Mesothelial cell of epicardium (in vitro differentiated cells): ENCODE measurements at places on chromosomes 2 and 18.

GRCh38 chr18:75068682-75069435 is 140.1 kb downstream of the PTGR3 start:
- no peak for DNase-seq

DNA sequence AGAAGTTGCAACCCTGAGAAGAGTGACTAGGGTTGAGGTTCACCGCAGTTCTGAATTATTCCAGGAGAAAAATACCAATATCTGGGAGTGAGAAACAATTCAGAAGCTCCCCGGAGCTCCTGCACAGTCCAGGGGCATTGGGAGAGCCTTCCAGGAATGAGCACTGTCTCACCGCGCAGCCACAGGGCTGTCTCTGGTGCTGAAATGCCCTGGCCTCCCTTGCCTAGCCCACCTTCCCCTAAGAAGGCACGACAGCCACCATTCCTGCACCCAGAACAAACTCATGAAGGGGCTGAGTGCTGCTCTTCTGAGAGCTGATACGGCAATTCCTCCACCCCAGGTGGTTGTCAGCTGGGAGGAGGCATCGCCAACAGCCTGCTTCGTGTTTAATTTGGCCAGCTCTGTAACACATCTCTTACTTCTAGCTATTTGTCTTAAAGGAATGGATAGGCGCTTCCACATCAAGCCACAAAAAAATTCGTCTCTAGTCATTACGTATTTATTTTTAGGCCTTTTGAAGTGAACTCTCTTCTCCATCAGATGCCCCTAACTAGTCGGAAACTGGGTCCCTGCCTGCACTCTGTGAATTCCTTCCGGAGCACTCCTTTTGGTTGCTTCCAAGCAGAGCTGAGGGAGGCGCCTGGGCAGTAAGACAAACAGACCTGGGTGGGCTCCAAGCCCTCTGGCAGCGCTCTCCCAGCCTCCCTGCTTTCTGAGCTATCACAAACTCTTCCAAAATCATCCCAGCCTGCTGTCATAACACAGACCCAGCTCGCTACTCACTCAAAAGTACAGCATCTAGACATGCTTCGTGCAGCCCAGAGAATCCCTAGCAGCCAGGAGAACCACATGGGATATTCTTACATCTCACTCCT is 120.5 kb upstream of the CCDC68 start:
- DNase-seq: no peak

- no peak for DNase-seq
Measured at GRCh38 chr2:96342085-96342484, 6.5 kb downstream of the NCAPH start.

DNA sequence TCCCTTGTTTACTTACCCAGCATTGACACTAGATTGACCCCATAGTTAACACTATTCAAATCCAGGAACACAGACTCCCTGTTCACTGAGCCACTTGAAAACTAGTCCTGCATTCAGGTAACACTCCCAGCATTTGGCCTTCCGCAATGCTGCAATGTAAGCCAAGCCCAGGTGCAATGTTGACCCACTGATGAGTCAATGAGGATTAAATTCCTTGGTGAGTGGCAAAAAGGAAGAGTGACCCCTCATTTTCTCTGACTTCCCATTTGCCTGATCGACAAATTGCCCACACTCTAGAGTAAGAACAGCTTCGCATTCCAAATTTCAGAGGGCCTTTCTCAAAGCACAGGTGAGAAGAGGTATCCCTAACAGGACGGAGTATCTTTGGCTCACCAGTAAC is 251.9 kb downstream of the FBXO15 start:
- no peak for DNase-seq

DNA sequence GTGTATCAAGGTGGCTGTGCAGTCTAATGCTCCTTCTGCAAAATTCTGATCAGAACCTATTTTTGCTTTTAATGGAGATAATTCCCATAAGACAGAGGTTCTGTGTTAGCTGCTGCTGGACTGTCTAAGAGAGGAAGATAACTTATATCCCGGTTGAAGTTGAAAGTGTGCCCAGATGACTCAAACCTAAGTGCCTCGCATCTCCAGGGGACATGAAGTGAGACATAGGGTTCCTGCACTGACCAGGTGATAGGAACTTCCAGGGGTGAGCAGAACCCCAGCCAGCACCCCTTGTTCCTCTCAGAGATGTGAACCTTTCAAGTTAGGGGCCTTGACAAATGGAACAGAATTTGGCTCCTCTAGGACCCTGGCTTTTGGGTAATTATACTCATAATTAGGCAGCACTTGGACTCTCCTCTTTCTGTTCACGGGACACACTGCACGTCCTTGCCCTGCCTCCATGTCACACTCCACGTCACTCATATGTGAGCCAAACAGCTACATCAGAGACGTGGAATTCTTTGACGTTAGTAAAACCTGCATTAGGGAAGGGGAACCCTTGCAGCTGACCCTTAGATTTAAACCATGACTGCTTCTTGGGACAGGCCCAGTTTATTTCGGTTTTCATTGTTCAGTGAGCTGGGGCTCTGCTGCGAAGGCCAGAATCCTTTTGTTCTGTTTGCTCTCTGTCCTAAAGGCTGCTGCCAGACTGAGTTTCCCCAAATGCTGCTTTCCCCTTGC is 104.5 kb upstream of the ALPP start:
- DNase-seq: no peak

DNA sequence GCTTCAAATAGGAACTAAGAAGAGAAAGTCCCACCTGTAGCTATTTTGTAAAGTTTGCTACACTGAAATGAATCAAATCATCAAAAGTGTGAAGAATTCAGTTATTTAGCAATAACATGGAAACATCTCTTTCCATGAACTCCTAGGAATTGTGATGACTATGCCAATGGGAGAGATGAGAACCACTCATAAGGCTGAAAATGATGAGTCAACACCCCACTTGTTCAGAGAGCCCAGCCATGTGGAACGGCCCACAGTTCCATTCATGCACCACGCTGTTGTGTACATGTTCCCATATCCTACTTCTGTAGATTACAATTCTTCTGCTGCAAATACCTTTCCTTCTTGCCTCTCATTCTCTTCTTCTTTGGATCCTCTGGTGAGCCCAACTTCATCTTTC is 645.5 kb upstream of the ID2 start:
- no peak for DNase-seq

GRCh38 chr2:113148606-113149552 is 21.5 kb downstream of the IL1RN start:
- no peak for DNase-seq

GRCh38 chr2:33788044-33788443 is 188.9 kb upstream of the FAM98A start:
- no peak for DNase-seq

- DNase-seq: no peak
Measured at GRCh38 chr2:124267794-124268193, 242.7 kb downstream of the CNTNAP5 start.

GRCh38 chr2:105595536-105595935 is 149.2 kb upstream of the NCK2 start:
- DNase-seq: no peak

DNA sequence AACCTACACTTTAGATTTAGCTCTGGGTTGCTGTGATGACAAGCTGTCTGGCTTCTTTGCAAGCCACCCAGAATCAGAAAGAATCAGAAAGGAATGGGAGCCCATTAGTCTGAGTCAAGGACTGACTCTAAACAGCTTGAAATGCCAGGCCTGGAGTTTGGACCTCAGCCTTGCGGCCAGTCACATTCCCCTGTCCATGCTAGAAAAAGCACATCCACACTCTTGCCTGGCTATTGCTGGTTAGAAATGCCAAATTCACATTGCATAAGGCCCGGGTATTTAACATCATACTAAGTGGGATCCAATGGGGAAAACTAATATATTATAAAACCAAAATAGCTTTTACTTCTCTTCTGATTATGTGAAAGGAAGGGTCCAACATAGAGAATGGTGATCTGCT is 756.8 kb upstream of the KLHL29 start:
- no peak for DNase-seq

- no peak for DNase-seq
Measured at GRCh38 chr18:23585897-23586248, 433 bp downstream of the NPC1 start.

DNA sequence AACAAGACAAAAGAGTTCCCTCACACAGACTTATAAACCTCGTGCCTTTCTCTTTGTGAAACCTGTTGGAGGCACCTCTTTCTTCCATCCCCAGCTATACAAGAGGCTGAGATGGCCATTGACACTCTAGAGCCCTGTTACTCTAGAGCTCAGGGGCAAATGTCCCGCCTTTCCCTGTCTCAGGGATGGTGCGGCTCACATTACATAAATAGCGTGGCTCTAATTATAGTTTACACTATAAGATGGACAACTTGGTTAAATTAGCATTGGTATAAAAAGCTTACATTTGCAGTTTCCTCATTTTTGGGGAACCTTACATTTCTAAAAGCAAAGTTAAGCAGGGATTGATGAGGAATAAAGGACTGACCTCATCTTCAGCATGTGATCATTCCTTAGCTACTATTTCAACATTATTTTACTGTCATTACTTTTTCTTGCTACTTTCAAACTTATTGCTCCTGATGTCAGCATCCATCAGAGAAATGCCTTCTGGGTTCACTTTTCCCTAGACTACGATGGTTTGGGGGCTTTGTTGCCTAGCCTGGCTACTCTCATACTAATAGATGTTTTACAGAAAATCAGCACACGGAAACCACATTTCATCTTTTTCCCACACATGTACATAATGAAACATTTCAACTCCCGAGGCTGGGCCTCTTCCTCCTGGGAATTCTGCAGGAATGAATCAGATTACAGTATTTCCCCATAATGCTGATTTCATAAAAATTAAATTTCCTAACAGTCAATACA is 40.4 kb downstream of the FTCDNL1 start:
- DNase-seq: no peak

- no peak for DNase-seq
Measured at GRCh38 chr2:240458044-240458899, 22.8 kb downstream of the GPC1 start.

- DNase-seq: no peak
Measured at GRCh38 chr2:189128970-189129369, 50.6 kb downstream of the COL5A2 start.

DNA sequence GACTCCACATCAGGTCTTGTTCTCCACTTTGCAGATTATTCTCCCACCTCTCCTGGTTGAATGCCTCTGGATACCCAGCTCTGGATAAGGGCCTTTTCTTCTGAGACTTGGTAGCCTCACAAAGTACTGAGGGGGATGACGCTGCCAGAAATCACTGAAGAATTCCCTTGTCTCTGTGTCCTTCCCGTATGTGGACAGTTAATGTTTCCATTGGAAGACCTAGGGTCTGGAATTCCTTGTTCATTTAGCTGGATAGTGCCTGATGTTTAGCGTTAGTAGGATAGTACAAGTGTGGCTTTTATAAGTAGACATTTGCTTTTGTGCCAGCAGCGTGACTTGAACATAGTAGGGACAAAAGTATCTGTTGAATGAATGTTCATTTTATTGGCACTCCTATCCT is 76.9 kb downstream of the CLHC1 start:
- DNase-seq: no peak

- no peak for DNase-seq
Measured at GRCh38 chr18:21272016-21272579, 30.1 kb downstream of the GREB1L start.

DNA sequence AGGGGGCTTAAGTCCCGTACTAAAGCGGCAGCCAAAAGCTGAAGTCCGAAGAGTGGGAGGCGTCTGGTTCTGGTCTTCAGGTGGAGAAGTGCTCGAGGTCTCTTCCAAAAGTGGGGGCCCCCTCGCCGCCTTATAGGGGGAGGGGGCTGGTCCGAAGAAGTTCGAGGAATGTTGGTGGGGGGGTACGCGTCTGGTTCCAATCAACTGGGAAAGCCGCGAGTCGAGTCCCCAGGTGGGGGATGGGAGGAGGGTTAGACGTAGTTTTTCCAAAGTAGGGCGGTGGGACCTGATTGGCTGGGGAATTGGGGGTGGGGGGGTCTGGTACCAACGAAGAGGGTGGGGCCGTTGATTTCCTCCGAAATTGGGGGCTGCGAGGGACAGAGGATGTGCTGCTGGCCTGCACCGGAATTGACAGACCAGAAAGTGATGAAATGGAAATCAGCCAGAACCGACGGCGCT is 594 bp downstream of the ITM2C start:
- DNase-seq: no peak

- no peak for DNase-seq
Measured at GRCh38 chr18:51603111-51603510, 405.6 kb upstream of the MEX3C start.

- DNase-seq: no peak
Measured at GRCh38 chr2:182625814-182626213, 90.2 kb upstream of the DNAJC10 start.

GRCh38 chr2:199607914-199608313 is 150.2 kb upstream of the SATB2 start:
- no peak for DNase-seq
